Umbilical cord (tissue), 2 donors: ENCODE measurements at places on chromosomes 1 and 21.

DNA sequence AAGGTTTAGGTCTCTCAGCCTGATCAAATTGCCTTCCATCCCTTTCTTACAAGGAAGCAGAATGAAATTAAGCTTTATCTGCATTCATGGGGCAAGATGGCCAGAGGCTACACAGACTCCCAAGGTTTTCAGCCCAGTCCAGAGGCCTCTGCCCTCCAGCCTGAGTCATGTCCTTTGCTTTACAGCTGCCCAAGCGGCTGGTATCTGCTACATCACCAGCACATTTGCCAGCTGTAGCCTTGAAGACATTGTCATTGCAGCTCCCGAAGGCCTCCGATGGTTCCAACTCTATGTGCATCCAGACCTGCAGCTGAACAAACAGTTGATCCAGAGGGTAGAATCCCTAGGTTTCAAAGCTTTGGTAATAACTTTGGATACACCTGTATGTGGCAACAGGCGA lies 16.0 kb downstream of the HAO2 start:
- DNase-seq, result no peak

GRCh38 chr1:21894034-21894881 lies 42.9 kb downstream of the HSPG2 start:
- DNase-seq, result no peak

DNA sequence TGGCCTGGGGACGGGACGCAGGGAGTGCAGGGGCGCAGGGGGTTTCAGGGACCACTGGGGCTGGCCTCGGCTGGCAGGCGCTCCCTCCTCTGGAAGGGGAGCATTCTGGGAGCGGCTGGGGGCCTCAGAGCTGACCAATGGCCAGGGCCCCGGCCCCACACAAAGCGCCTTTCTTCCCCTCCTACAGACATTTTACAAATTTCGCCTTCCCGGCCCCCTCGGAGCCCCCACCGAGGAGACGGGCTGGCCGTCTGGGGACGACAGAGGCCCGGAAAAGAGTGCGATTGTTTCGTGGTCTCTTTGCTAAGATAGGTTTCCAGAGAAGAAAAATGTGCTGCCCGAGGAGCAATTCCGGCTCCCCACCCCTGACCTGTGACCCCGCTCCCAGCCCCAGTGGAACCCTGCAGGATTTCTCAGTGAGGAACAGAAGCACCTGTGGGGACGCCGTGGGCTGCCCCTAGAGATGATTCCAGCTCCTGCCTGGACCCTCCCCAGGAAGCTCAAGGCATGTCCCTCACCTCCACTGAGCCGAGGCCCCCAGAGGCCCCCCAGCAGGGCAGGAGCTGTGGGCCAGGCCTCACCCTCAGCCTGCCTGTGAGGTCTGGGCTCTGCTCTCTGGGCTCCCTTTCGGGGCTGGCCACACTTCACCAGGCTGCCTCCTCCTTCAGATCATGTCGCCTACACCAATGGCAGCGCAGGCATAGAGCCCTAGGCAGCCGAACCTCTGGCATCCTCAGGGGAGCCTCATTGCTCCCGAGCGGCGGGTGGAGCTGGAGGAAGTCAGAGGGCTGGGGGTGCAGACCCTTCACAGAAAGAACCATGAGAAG lies 15.0 kb upstream of the PLEKHG5 start:
- no peak for DNase-seq

DNA sequence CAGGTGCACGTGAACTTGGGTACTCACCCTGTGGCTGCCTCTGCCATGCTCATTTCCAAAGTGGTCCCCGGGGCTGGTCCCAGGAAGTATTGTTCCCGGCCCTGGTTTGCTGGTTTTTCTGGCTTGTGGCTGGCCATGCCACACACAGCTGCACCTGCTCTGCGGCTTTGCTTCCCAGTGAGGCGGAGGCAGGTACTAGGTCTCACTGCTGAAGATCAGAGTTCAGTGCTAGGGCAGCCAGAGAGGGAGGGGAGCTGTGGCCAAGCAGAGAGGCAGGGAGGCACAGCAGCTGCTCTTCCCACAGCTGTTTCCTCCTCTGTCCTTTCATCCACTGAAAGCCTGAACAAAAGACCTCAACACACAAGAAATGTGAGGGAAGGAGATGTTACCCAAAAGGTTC lies 30.5 kb downstream of the ENO1 start:
- no peak for DNase-seq

GRCh38 chr1:243549791-243550190 lies 293.9 kb downstream of the SDCCAG8 start:
- DNase-seq, result no peak

GRCh38 chr1:20574686-20575540 lies 14.0 kb upstream of the CDA start:
- DNase-seq, result peak; percentile 77

DNA sequence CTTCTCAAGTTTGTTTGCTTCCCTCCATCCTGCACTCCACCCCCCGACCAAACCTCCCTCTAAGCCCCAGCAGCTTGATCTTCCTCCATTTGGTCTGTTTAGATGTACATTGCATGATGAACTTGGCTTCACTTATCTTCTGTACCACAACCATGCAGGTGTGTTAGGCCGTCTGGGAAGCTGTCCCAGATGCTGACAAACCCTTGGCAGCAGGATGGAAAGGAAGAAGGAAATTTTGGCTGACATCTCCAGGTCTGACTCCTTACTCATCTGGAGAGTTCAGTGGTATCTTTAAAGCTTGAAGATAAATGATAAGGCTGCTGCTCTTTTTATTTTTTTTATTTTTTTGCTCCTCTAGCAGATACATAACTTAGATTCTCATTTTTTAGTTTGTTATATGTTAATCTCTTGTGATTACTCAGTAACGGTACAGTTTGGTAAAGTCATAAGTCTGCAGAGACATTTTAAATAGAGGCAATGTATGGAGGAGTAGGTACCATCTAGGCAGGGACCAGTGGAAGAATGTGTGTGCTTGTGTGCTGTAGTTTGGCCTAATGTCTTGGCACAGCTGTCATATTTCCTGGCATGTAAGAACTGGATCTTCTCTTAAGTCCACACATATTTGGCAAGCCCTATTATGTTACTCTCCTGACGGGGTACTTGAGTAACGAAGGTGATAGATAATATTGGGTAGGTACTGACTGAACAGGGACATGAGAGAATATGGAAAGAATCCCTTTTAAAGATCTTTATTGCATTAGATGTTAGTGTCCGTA lies 79.7 kb downstream of the CACHD1 start:
- DNase-seq, result no peak

DNA sequence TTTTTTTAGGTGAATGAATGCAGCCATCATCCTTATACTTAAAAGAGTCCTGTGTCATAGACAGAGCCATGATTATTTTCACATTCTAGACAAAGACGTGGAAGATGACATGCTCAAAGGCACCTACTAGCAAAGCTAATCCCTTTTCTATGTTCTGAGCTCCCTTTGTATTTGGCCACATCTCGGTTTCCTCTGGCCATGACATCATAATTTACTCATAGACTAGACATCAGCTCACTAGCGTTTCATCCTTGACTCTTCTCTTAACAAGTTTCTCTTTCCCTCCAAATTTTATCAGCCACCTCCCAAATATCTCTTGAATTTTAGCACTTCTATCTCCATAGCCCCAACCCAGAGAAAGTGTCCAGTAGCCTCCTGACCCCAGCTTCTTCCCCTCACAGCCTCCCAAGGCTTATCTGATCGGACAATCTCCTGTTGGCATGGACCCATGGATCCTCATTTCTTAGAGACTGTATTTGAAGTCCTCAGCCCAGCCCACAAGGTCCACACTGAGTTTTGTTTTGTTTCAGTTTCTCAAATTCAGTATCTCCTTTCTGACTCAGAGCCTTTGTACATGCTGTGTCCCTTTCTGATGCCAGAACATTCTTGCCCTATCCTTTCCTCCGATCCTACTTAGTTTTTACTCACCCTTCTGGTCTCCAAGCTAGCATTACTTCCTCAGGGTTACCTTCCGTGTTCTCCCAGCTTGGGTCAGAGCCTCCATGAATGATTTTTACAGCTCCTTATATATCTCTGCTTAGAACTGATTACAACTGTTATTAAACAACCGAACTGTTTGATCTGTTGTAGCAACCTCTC lies 33.0 kb upstream of the EPS8L3 start:
- no peak for DNase-seq

- peak; percentile 72 for DNase-seq
These were observed 700 bp upstream of the KMO start for GRCh38 chr1:241531195-241532161.

- DNase-seq, result no peak
These were observed 6.2 kb downstream of the CFAP410 start for GRCh38 chr21:44332965-44333364.

- DNase-seq, result no peak
These were observed 184.9 kb downstream of the ZC3H11B start for GRCh38 chr1:219427989-219428388.

- DNase-seq, result no peak
These were observed 7.0 kb downstream of the ENSA start for GRCh38 chr1:150622303-150622975.

DNA sequence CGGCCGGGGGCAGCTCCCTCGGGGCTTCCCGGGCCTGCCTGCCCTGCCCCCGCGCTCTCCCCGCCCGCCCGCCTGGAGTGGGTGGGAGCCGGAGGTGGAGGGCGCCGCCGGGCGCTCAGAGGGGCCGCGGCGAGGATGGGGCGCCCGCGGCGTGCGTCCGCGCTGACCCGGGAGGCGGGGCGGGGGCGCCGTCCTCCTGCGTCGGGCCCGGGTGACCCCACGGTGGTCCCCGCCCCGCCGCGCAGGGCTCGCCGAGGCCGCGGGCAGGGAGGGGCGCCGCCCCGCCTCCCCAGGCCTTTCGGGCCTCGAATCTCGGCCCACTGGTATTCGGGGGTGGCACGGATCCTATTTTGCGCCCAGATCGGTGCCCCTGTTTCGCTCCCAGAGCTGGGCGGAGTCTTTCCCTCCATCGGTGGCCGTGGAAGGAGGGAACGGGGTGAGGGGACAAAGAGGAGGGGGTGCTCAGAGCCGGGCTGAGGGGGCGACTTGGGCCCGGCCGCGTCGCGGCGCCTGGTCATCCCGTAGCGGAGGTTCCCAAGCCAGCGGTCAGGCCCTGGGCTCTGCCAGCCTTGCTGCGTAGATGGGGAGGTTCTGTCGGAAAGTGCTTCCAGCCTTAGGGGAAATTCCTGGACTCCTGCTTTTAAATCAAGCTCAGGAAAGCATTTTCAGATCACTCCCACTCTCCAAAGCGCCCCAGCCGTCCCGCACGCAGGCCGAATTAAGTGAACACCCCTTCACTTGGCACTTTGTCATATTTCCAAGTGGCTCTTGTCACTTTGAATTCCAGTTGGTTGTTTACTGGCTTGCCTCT lies 545 bp downstream of the PATJ start:
- peak; percentile 61 for DNase-seq

- DNase-seq, result no peak
These were observed 260.3 kb downstream of the ASTN1 start for GRCh38 chr1:176904057-176904751.

DNA sequence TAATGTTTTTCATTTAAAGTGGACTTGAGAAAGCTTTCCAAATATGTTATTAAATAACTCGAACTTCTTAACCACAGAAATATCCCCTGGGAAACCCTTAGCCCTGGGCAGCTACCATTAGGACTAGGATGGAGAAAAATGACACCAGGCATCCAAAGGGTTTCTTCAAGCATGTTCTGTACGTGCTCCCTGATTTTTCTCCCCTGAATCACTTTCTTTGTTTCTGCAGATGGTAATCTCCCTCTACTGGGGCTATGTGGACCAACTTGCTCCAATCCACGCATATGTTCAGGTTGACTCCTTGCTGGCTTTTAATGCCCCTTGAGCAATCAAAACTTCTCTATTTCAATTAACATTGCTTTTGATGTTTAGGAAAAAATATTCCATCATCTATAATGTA lies 312.7 kb upstream of the C1orf87 start:
- no peak for DNase-seq

GRCh38 chr1:32622205-32622604 lies 28.1 kb downstream of the ZBTB8OS start:
- no peak for DNase-seq

- DNase-seq, result no peak
These were observed 57.7 kb downstream of the VWA5B1 start for GRCh38 chr1:20348326-20348915.

GRCh38 chr1:214008791-214009422 lies 21.1 kb downstream of the PROX1 start:
- DNase-seq, result no peak

GRCh38 chr1:212413902-212414327 lies 771 bp downstream of the PACC1 start:
- no peak for DNase-seq

GRCh38 chr1:245409341-245410195 lies 254.8 kb downstream of the KIF26B start:
- peak; percentile 71 for DNase-seq

DNA sequence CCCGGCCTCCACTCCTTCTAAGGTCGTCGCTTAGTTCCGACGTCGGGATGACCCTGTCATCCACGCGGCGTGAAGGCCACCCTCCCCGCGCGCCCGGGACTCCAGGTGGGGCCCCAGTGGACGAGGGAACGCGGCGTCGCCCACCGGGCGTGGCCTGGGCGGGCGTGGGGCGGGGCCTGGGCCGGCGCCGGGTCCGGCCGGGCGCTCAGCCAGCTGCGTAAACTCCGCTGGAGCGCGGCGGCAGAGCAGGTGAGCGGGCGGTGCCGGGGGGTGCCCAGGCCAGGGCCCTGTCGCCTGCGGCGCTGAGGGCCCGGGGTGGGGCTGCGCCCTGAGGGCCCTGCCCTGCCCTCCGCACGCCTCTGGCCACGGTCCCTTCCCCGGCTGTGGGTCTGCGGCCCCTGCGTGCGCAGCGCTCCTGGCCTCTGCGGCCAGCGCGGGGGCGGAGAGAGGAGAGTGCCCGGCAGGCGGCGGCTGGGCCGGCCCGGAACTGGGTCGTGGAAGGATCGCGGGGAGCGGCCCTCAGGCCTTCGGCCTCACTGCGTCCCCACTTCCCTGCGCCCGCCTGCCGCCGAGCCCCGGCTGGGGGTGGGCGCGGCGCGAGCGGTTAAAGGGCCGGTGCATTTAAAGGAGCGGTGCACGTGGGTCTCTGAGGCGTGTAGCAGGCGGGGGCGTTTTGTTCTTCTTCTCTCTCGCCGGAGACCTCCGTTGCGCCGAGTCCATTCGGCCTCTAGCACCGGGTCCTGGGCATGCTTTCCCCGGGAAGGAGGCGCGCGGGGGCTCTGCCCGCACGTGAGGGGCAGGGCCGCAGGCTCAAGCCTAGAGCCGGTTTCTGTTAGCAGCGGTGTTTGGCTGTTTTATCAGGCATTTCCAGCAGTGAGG lies at the start of gene PSEN2:
TSS of gene PSEN2 (plus strand) at position 216 of the 879 bp plus-strand sequence. CDS start 11,292 bp downstream, outside the sequence.
- DNase-seq, result peak; percentile 49

GRCh38 chr1:170739803-170740202 lies 75.9 kb downstream of the PRRX1 start:
- DNase-seq, result no peak

DNA sequence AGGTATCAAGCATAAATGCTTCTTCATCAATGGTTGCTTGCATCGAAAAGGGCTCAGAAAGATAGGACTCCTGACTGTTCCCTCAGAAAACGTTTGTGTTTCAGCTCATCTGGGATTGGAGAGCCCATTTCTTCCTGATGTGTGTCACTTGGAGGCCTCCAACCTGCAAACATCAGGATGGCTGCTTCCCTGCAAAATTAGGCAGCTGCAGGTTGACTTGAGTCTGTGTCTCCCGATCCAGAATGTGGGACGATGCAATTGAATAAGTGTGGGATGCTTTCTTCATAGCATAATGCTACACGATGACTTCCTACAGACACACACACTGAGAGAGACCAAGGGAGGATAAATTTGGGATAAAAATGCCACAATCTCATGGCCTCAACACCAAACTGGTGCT lies 42.2 kb downstream of the OLIG1 start:
- DNase-seq, result no peak

- peak; percentile 32 for DNase-seq
These were observed 110.0 kb downstream of the APP start for GRCh38 chr21:26060335-26061115.

- DNase-seq, result no peak
These were observed 65.6 kb downstream of the RGSL1 start for GRCh38 chr1:182515556-182515955.

- no peak for DNase-seq
These were observed 274.1 kb upstream of the CHRM3 start for GRCh38 chr1:239112101-239112935.
